ENCODE measurements at places on chromosomes 6 and 20.

DNA sequence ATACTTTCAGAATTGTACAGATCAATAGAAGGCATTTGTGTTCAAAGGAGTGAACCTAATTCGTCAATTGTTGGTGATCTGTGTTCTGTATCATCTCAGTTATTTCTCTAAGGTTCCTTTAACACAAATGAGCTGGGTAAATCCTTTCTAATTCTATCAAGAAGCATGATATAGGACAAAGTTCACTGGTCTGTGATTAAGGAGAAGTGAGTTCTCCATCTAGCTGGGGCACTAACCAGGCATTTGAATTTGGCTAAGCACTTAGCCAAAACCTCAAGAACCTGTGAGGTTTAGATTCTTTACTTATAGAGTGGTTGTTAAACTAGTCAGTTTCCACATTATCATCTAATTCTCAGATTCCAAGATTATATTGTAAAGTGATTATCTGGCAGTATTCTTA is 50.3 kb downstream of the DOP1A start:
- no peak for DNase-seq

GRCh38 chr6:79946272-79947190 is 822 bp downstream of the ELOVL4 start:
- DNase-seq, result peak; percentile 45

GRCh38 chr20:3494218-3494617 is 23.4 kb downstream of the ATRN start:
- DNase-seq, result no peak

DNA sequence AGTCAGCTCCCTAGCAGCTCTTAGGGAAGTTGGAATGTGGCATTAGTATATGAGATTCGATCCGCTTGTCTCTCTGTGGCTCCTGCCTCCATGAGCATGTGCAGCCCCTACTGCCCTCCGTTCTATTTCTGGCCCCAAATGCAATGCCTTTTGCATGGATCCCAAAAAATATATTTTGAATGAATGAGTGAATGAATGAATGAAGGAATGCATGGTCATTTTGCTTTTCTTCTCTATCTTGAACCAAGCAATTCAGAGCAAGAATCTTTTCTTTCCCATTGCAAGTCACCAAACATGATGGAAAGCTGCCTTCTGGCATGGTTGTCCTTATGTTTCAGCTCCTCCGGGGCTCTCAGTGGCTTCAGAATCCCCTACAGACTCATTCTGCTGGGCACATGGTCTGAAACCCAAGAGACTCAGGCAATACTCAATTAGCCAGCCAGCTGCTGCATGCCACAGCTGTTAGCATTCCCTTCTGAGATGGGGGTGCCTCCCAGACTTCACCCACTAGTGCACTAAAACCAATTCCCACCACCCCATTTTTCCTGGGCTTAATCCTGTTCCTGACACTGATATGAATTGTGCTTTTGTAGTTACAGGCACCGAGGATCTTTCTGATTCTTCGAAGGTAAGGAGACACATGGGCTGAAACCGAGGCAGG is 2.6 kb upstream of the IYD start:
- no peak for DNase-seq

- no peak for DNase-seq
Measured at GRCh38 chr6:132731086-132731485, 17.2 kb upstream of the VNN1 start.

GRCh38 chr6:108851756-108852155 is 3.5 kb downstream of the ARMC2 start:
- DNase-seq, result no peak

- no peak for DNase-seq
Measured at GRCh38 chr6:113068570-113068969, 721.4 kb downstream of the RFPL4B start.

GRCh38 chr6:158158748-158159147 is 9.3 kb downstream of the SERAC1 start:
- DNase-seq, result no peak

GRCh38 chr6:142822842-142823241 is 122.1 kb downstream of the HIVEP2 start:
- DNase-seq, result peak; percentile 52

GRCh38 chr6:106997392-106998158 is 23.0 kb upstream of the CD24 start:
- DNase-seq, result peak; percentile 40

DNA sequence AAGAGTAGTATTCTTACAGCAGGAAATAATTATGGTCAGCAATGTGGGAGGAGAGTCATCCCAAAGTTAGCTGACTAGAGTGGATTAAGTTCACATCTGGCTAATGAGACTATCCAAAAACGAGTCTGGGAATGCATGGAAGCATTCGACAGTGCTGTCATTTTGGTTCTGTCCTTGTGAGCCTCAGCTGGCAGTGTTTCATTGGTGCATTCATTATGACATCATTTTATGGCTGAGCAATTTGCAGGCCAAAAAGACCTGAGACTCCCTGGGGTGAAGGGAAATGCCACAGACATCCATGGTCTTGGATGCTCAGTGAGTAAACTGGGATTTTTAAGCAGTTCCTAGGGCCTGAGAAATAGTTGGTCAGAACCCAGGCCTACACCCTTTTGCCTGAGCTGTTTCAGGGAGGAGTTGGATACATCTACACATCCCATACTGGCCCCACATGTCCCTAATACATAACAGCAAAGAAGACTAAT is 196.4 kb upstream of the CCN2 start:
- no peak for DNase-seq

DNA sequence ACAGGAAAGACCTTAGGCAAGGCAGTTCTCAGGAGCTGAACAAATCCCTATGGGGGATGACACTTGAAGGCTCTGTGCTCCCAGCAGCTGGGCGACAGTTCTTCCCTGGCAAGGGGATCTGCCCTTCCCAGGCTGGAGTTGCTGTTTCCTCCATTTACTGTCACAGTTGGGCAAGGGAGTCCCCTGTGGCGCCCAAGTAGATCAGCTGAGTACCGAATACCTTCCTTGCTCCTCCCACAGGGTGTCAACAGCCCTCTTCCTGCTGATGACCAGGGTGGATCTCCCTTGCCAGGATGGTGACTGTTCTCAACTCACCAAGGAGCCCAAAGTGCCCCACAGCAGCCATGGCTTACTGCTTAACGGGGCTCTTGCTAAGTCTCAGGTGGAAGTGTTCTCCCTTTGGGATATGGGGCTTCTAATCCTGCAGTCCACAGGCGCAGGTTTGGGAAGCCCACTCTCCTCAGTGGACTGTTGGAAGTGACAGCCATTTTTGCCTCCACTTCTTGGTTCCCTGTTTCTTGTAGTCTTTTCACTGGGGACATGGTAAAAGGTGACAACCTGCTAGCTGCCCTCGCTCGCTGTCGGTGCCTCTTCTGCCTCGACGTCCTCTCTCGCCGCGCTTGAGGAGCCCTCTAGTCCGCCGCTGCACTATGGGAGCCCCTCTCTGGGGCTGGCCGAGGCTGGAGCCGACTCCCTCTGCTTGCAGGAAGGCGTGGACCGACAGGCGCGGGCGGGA is 5.7 kb upstream of the PSMG4 start:
- DNase-seq, result no peak

- no peak for DNase-seq
Measured at GRCh38 chr20:5949943-5950270, 426 bp downstream of the TRMT6 start.

- DNase-seq, result no peak
Measured at GRCh38 chr6:71284785-71285184, 3.8 kb upstream of the OGFRL1 start.

DNA sequence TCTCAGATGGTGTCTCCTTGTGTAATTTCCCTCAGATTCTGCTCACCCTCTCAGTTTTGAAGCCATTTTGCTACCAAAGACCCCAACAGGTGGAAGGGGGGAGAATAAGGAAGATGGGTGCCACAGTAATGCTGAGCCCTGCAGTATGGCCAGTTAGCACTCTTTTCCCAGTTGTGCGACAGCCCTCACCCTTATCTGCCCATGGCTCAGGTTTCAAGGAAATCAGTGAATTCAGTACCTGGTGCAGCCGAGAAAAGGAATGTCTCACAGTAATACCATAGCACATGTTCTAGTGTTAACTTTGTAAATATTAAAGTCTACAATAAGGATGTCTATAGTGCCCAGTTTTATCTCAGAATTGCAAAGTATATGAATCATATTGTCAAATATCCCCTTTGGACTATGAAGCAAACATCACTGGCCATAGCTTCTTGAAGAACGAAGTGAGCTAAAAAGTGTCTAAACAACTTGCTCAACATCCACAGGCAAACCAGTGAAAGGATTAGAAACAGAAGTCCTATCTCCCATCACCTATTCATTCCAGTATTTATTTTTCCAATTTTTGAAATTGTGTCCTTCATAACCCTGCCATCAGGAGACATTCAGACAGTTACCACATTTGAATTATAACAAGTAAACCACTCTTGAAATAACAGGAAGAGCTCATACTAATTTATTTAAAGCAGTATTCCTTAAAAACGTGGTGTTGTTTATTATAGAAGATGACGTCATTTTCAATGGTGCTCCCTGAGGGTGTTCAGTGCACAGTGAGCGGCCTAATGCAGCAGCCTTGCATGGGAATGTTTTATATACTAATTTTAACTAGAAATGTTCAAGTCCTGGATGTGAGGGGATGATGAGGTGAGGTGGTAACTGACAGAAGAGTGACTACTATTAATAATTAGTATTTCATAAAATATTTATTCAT is 366.2 kb downstream of the TFAP2A start:
- no peak for DNase-seq

DNA sequence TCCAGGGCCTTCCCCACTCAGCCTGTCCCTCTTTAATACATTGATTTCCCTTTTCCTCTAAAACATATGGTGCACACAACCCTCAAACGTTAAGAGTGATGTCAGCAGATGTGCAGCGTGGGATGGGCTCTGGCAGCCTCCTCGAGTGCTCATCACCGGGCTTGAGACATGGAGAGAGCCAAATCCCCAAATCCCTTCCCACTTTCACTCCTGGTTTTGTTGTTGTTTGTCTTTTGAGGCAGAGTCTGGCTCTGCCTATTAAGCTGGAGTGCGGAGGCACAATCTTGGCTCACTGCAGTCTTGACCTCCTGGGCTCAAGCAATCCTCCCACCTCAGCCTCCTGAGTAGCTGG is 5.8 kb upstream of the PLTP start:
- no peak for DNase-seq

DNA sequence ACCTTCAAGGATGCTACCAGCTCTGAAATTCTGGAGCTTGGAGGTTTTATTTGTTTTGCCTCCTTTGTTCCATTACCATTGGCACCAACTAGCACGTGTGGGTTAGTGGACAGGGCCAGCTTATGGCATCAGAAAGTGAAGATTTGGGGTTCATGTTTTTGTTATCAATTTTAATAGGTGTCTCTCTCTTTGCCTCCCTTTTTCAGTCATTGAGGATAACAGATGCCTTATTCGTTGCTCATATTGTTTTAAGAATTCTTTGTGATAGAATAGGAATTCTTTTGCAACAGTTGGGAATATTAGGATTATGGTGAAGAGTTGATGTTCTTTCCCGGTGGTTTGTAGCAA is 22.9 kb downstream of the TMC2 start:
- no peak for DNase-seq

- DNase-seq, result no peak
Measured at GRCh38 chr6:149642829-149643580, 5.5 kb downstream of the KATNA1 start.

- no peak for DNase-seq
Measured at GRCh38 chr6:25537349-25538018, 114.5 kb upstream of the SCGN start.

DNA sequence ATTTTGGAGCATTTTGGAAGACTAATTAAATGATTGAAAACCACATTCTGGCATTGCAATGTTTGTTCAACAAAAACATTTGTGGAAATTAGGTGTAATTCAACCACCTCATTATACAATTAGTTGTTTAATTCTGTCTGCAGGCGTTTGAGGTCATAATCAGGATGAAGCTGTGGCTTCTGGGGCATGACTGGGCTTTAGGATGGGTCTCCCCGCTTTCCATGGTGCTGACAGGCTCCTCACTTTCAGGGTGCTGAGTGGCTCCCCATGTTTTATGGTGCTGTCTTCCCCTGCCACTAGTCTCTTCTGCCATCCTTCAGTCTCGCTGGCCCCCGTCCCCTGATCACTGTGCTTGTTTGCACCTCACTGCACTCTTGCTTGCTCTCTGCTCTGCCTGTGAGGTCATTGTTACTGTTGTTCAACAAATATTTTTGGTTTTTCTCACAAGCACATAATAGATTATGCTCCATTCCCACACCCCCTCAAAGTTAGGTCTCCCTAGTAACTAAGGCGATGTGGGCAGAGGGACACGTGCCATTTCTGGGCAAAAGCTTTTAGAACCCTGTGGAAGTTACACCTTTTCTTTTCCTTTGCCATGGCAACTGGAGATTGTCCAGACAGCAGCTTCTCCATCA is 25.4 kb upstream of the ZNF831 start:
- no peak for DNase-seq

- no peak for DNase-seq
Measured at GRCh38 chr6:41028561-41029412, 10.2 kb downstream of the UNC5CL start.

- DNase-seq, result no peak
Measured at GRCh38 chr6:117263353-117263927, 1.9 kb upstream of the VGLL2 start.

- DNase-seq, result no peak
Measured at GRCh38 chr6:74871757-74872156, 334.1 kb downstream of the COL12A1 start.

DNA sequence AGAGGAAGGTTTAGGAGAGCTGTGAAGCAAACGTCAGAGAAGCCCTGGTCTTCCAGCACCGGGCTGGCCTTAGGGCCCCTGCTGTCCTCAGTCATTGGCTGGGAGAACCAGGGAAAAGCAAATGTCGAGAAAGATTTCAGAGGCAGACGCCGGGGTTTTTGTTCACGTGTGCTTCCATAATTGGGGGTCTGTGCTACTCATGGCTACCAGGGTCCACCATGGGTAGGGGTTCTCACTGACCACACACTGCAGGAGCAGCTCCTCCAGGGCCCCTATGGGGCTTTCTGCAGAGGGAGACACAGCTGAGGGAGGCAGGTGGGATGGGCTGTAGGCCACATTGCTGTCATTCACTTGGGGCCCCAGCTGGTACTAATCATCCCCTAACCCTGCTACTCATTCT is 291.8 kb upstream of the FOXQ1 start:
- DNase-seq, result no peak

- DNase-seq, result no peak
Measured at GRCh38 chr6:30348957-30349356, 4.0 kb downstream of the RPP21 start.

DNA sequence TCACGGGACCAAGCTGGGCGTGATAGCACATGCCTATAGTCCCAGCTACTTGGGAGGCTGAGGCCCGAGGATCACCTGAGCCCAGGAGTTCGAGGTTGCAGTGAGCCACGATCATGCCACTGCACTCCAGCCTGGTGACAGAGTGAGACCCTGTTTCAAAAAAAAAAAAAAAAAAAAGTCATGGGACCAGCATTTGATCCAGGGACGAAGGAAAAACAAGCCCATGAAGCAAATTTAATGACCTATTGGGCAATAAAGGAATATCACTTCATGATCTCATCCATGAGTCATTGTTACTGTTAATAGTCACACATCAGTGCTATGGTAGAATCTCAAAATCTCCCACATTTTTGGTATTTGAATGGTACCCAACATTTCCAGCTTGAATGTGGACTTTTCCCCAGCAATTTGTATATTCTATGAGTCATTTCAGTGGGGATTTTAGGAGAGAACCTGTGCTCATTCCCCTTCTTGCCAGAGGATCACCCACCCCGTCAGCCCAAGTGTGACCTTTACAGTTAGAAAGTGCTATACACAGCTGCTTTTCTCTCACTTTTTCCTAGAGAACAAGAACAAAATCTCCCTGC is 8.5 kb upstream of the SOD2 start:
- DNase-seq, result no peak

Measured in NCI-H1105 (cell line).